ENCODE measurements at places on chromosomes 12 and 14.

DNA sequence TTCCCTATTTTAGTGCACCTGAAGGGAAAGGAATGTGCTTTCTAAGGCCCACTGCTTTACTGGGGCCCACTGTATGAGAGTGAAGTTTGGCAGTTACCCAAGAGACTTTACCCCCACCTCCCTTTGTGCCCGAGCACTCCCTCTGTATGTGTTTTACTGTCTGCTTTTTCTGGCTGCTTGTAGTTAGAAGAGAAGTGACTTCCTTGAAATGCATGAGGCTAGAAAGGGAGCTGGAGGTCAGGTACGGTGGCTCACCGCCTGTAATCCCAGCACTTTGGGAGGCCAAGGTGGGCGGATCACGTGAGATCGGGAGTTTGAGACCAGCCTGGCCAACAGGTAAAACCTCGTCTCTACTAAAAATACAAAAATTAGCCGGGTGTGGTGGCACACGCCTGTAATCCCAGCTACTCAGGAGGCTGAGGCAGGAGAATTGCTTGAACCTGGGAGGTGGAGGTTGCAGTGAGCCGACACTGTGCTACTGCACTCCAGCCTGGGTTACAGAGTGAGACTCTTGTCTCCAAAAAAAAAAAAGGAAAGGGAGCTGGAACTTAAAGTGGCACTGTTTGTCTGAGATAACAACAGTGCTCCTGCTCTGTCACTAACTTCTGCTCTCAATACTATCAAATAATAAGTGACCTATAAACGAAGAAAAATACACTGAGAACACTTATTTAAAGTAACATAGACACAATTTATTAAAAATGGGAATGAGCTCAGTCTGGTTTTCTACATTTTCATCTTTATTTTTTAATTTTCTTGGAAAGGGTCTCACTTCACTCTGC, 5.8 kb downstream of the TRIP11 start:
- H3K4me1 ChIP-seq = no peaks in the 10 kb centered on the region
- no peak overlapping the region for H3K4me3 ChIP-seq
- peaks cover 15% of the 10 kb centered on the region for H3K36me3 ChIP-seq
- no peak overlapping the region for H3K27ac ChIP-seq
- no peak for DNase-seq
- no peaks in the 10 kb centered on the region for H3K27me3 ChIP-seq

- H3K36me3 ChIP-seq = no peaks in the 10 kb centered on the region
- H3K27me3 ChIP-seq = no peaks in the 10 kb centered on the region
- no peak overlapping the region for H3K4me3 ChIP-seq
- H3K4me1 ChIP-seq = no peaks in the 10 kb centered on the region
- no peak for DNase-seq
Measured at GRCh38 chr12:4707306-4707705, 12.9 kb upstream of the GALNT8 start.

GRCh38 chr12:67928621-67929383, 60.4 kb upstream of the IFNG-AS1 start:
- DNase-seq = no peak
- H3K4me1 ChIP-seq = no peaks in the 10 kb centered on the region
- no peaks in the 10 kb centered on the region for H3K27me3 ChIP-seq
- no peaks in the 10 kb centered on the region for H3K36me3 ChIP-seq
- H3K4me3 ChIP-seq = no peak overlapping the region

DNA sequence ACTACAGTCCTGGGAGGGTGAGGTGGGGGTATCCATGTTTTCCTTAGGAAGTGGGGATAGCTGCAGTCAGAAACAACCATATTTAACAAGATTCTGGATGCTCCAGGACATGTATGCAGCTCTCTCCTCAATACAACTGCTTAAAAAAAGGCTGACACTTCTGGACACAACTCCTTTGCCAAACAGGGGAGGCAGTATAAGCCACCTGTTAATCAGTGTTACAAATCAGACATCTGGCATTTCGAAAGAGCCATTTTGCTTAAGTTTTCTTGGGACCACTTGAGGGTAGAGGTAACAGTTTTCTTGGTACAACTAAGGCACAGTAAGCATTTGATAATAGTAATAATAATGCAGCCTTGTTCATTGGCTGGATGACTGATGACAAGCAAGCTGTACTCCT, 47.1 kb downstream of the RPGRIP1 start:
- H3K27ac ChIP-seq = no peak overlapping the region
- H3K4me3 ChIP-seq = no peak overlapping the region
- DNase-seq = no peak

GRCh38 chr12:98741556-98742265, 96.6 kb downstream of the APAF1 start:
- no peak overlapping the region for H3K4me3 ChIP-seq
- peaks cover 18% of the 10 kb centered on the region for H3K36me3 ChIP-seq
- H3K4me1 ChIP-seq = peaks cover 10% of the 10 kb centered on the region
- peaks cover 9% of the 10 kb centered on the region for H3K27me3 ChIP-seq

- H3K27me3 ChIP-seq = no peaks in the 10 kb centered on the region
- H3K4me3 ChIP-seq = no peak overlapping the region
- DNase-seq = no peak
- no peaks in the 10 kb centered on the region for H3K4me1 ChIP-seq
- H3K36me3 ChIP-seq = no peaks in the 10 kb centered on the region
Measured at GRCh38 chr12:13882176-13882575, 99.2 kb downstream of the GRIN2B start.

GRCh38 chr12:49584591-49584990, 16.6 kb upstream of the MCRS1 start:
- no peaks in the 10 kb centered on the region for H3K4me1 ChIP-seq
- DNase-seq = no peak
- no peak overlapping the region for H3K27ac ChIP-seq

DNA sequence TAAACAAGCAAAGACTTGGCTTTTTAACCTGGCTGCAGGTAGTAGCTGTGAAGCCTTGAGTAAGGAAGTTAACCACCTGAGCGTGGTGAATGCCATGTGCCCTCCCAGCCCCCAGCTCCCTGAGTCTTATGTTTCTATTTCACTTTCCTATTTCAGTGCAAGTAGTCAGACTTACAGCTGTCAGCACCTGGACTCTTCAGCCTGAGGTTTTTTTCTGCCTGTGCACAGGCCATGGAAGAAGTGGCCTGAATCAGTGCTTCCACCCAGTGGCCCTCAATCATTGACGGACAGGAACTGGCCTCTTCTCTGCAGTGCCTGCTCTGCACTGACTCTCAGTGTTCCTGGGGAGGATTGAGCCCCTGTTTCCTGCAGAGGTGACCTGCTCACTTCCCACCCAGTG, 796.4 kb downstream of the MED13L start:
- H3K36me3 ChIP-seq = no peaks in the 10 kb centered on the region
- H3K4me1 ChIP-seq = no peaks in the 10 kb centered on the region
- DNase-seq = no peak
- no peak overlapping the region for H3K4me3 ChIP-seq
- no peaks in the 10 kb centered on the region for H3K27me3 ChIP-seq
- H3K27ac ChIP-seq = no peak overlapping the region

DNA sequence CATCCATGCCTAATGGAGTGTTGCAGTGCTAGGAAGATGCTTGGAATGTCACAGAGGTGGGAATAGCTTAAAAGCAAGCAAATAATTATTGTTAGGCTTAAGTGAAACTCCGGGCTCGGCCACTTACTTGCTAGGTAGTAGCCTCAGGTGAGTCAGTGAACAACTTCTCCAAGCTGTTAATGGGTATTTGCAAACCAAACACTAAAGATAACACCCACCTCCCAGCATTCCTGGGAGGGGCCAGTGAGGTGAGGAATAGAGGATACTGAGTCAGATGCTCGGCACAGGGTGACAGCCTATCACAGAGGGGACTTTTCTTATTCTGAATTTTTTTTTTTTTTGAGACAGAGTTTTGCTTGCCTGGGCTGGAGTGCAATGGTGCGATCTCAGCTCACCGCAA, 151.2 kb upstream of the RFLNA start:
- H3K4me1 ChIP-seq = no peaks in the 10 kb centered on the region
- no peak overlapping the region for H3K4me3 ChIP-seq
- no peaks in the 10 kb centered on the region for H3K36me3 ChIP-seq
- peak; percentile 71 for DNase-seq
- H3K27me3 ChIP-seq = no peaks in the 10 kb centered on the region

GRCh38 chr12:64611341-64612284, 1.3 kb downstream of the RASSF3 start:
- H3K27ac ChIP-seq = no peak overlapping the region
- H3K27me3 ChIP-seq = no peaks in the 10 kb centered on the region
- peaks cover 14% of the 10 kb centered on the region for H3K36me3 ChIP-seq
- peak; percentile 76 for DNase-seq

DNA sequence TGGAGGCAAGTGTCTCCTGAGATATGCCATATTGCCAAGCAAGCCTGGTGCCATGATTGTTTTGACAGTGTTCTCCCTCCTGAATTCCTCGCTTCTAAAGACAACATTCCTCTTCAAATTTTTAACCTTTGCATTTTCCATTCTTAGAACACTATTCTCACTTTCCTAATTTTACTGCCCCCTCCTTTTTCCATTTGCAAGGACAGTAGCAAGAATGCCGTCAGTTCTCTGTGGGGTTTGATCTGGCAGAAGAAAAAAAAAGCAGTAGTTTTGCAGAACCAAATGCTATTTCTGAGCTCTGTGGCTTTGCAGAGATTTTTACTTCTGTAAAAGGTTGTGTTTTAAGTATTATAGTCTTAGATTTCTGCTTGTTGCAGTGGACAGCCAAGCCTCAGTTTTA, 295.2 kb downstream of the NUAK1 start:
- H3K27me3 ChIP-seq = no peaks in the 10 kb centered on the region
- no peak for DNase-seq
- peaks cover 3% of the 10 kb centered on the region for H3K4me1 ChIP-seq
- H3K36me3 ChIP-seq = peaks cover 8% of the 10 kb centered on the region

DNA sequence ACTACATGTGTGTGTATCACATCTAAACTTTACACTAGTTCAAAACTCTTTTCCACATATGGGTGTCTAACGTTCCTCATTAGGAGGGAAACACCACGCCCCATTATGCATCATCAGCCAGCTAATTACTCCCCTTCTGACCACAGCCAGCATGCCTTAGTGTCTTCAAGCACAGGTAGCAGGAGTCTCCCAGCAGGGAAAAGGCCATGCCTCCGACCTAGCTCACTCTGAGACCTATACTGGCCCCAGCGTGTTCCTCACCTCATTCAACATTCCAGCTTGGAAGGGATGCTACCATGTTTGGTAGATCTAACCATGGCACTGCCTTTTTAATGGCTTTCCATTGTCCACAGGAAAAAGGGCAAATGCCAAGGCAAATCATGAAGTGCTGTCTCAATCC, 66.1 kb upstream of the PRB2 start:
- no peak overlapping the region for H3K4me3 ChIP-seq
- H3K27ac ChIP-seq = no peak overlapping the region
- peak; percentile 56 for DNase-seq
- H3K4me1 ChIP-seq = no peaks in the 10 kb centered on the region
- no peaks in the 10 kb centered on the region for H3K36me3 ChIP-seq

GRCh38 chr14:56115976-56116893, 2.0 kb upstream of the PELI2 start:
- H3K4me1 ChIP-seq = no peaks in the 10 kb centered on the region
- no peaks in the 10 kb centered on the region for H3K36me3 ChIP-seq
- H3K27ac ChIP-seq = no peak overlapping the region
- no peak overlapping the region for H3K4me3 ChIP-seq
- DNase-seq = no peak

DNA sequence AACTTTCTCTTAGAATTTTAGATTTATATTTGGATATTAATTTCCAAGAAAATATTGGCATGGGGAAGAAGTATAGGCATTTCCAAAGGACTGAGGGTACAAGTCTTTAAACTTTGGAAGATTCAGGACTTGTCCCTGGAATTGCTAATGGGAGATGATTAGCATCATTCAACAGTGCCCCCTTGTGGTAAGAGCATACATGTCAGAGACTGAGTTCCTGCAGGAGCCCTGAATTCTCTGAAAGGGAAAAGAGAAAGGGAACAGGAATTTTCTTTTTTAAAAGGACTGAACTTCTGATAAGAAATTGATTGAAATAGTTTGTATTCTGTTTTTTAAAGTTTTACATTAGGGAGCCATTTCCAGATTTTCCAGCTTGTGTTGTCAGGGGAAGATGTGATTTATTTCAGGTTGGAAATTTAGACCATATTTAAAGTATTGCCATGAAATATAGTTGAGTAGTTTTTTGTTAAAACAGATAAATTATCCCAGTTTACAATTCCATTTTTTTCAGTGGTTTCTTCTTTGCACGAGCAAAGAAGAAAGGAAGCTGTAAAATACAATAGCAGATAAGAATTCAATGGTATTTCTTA, 44.0 kb upstream of the REP15 start:
- H3K27me3 ChIP-seq = no peaks in the 10 kb centered on the region
- peak; percentile 88 for DNase-seq
- H3K27ac ChIP-seq = no peak overlapping the region
- no peak overlapping the region for H3K4me3 ChIP-seq
- H3K36me3 ChIP-seq = peaks cover 69% of the 10 kb centered on the region

DNA sequence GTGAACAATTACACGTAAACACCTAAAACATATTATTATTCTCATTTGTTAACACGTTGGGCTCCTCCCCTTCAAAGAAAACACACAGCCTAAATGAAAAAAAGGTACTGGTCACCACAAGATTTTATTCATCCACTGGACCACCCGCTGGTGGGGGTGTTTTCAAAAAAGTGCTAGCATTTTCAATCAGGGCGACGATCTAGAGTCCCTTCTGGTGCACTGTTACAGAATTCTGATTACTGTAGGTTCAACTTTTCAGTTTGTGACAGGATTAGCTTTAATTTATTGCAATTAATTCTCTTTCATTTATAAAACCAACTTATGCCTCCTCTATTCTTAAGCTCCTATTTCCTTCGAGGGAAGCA, 443 bp downstream of the MAGOHB start:
- peaks cover 8% of the 10 kb centered on the region for H3K27me3 ChIP-seq
- DNase-seq = peak; percentile 64
- peaks cover 21% of the 10 kb centered on the region for H3K36me3 ChIP-seq
- H3K4me3 ChIP-seq = peak overlapping the region; percentile 91

GRCh38 chr12:16300736-16301135, 23.3 kb upstream of the SLC15A5 start:
- H3K36me3 ChIP-seq = no peaks in the 10 kb centered on the region
- no peaks in the 10 kb centered on the region for H3K27me3 ChIP-seq
- H3K27ac ChIP-seq = no peak overlapping the region
- H3K4me1 ChIP-seq = no peaks in the 10 kb centered on the region

GRCh38 chr12:112208301-112208910, 83.0 kb downstream of the TRAFD1 start:
- DNase-seq = no peak
- H3K4me3 ChIP-seq = no peak overlapping the region
- no peaks in the 10 kb centered on the region for H3K27me3 ChIP-seq
- H3K4me1 ChIP-seq = no peaks in the 10 kb centered on the region
- no peak overlapping the region for H3K27ac ChIP-seq

DNA sequence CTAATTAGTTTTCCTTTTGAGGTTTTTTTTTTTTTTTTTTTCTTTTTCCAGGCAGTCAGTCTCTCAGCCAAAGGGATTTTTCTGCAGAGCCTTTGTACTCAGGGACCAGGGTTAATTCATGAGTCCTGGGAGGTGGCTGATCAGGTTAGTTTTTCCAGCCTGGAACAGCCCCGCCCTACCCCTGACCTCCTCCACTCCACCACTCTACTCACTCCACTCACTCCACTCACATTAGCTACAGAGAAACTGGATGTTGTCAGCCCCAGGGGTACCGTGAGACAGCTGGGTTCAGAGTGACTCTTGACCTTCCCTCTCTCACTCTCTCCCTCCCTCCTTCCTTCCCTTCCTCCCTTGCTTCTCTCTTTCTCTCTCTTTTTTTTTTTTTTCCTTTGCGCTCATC, 161.0 kb downstream of the CRADD start:
- no peak overlapping the region for H3K27ac ChIP-seq
- H3K4me1 ChIP-seq = no peaks in the 10 kb centered on the region
- no peaks in the 10 kb centered on the region for H3K36me3 ChIP-seq
- no peaks in the 10 kb centered on the region for H3K27me3 ChIP-seq
- no peak for DNase-seq
- no peak overlapping the region for H3K4me3 ChIP-seq

- no peak for DNase-seq
- no peaks in the 10 kb centered on the region for H3K27me3 ChIP-seq
- no peaks in the 10 kb centered on the region for H3K36me3 ChIP-seq
- no peaks in the 10 kb centered on the region for H3K4me1 ChIP-seq
Measured at GRCh38 chr12:46710125-46710743, 115.6 kb downstream of the SLC38A4 start.

All from endodermal cell (in vitro differentiated cells).